D721Med (cell line): ENCODE measurements at places on chromosomes 7 and 10.

DNA sequence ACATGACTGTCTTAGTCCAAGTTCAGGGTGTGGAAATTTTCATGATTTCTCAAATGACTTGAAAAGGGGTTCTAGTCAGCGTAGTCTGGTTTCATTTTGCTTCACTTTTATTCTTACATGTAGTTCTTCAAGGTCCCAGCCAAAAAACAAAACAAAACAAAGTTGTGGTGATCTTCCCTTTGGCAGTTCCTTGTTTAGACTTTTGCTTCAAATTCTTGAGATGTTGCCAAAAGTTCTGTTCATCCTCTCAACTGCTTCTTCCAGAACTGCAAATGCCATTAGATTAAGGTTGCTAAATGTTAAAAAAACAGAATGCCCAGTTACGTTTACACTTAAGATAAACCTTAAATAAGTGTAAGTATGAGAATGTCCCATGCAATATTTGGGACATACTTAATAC lies 370.8 kb upstream of the LRRTM3 start:
- no peak for DNase-seq

DNA sequence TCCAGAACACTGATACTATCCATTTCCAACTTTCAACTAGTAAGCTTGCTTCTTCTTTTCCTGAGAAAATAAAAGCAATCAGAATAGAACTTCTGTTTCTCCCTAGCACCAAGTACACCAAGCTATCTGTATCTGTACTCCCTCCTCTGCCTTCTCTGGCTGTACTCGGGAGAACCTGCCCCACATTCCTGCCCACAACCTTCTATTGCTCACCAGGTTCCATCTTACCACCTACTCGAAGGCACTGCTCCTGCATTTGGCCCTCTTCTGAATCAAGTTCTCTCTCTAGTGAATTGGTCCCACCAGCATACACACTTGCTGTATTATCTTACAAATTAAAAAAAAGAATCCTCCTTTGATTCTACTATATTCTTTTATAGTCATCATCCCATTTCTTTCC lies 169.6 kb upstream of the PTN start:
- no peak for DNase-seq

DNA sequence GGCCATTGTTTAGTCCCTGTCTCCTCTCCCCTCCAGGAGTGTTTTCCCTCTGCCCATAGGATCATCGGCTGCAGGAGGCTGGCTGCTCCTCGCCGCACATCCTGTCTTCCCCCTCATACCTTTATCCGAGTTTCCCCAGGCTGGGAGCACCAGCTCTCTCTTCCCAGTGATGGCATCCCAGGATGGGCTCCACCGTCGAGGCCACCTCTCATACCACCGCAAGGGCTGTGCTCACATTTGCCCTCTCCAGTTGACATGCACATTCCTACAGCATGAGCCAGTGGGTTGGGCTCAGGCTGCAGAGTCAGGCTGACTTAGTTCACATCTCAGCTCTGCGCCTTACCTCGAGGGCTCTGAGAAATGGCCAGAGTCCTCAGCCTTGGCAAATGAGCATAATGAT lies 12.1 kb downstream of the HKDC1 start:
- no peak for DNase-seq

DNA sequence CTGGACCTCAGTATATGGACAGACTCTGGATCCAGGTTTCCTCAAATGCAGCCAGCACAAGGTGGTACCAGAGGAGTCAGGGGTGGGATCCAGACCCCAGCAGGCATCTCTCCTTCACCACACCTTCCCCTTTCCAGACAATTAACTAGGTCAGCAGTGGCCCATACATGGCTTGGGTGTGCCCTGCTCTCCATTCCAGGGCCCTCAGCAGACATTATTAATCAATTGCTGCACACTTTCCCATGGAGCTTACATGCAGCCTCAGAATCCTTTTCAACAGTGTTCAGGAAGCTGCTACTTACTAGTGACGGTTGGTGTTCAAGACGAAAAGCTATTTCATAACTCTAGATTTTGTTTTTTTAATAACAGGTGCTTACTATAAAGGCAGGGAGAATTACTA lies 6.0 kb downstream of the COL13A1 start:
- DNase-seq: no peak

GRCh38 chr10:62093863-62094291 lies 174.8 kb downstream of the RTKN2 start:
- no peak for DNase-seq

DNA sequence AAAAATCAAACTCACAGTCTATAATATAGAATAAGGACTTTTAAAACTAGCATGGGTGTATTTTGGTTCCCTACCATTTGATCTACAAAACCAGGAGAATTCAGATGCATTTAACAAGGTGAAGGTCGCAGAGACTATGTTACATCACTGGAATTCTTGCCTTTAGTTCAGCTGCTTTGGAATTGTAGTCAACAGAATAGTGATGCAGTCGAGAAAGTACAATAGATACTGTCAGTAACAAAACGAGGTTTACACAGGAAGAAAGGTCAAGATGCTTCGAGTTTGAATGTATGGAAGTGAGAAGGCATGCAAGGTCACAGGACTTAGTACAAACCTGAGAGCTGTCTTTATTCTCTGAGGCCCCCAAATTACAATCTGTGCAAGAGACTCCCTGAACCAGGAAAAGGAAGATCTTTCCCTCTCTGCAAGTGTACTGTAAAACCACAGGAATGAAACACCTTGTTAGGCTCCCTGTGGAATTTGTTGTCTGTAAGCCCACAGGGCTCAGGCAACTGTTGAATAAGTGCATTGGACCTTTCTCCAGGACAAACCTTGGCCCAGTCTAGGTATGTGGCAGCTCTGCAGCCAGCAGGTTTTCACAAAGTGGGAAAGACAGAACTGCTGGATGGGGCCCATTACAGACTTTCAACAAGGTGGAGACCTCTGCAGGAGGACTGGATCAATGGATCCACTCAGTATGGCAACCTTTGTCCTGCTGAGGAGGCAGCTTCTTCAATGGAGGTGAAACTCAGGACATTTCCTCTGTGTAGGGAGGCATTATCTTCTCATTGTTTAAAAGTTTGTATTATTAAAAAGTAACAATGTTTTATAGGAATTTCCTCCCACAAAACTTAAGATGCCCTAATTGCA lies 101.1 kb upstream of the GSDME start:
- DNase-seq: no peak

DNA sequence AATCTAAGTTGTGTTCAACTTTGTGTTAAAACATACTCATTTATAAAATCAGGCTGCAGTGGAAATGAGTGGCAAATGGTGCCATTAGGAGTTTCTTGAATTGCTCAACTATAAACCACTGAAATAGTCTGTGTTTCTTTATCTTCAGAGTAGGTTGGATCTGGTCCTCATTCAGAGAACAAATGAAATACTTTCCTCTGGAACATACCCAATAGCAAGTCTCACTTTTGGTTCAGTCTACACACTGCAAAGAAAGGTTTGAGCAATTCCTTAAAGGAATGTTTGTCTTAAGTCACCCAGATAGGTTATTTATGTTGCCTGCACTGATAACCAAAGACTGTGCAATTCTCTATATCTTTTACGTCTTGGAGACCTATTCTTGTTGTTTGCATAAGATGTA lies 62.5 kb downstream of the ABCB4 start:
- DNase-seq: no peak

- DNase-seq: no peak
Measured at GRCh38 chr10:78779339-78779955, 289.3 kb upstream of the ZMIZ1 start.

DNA sequence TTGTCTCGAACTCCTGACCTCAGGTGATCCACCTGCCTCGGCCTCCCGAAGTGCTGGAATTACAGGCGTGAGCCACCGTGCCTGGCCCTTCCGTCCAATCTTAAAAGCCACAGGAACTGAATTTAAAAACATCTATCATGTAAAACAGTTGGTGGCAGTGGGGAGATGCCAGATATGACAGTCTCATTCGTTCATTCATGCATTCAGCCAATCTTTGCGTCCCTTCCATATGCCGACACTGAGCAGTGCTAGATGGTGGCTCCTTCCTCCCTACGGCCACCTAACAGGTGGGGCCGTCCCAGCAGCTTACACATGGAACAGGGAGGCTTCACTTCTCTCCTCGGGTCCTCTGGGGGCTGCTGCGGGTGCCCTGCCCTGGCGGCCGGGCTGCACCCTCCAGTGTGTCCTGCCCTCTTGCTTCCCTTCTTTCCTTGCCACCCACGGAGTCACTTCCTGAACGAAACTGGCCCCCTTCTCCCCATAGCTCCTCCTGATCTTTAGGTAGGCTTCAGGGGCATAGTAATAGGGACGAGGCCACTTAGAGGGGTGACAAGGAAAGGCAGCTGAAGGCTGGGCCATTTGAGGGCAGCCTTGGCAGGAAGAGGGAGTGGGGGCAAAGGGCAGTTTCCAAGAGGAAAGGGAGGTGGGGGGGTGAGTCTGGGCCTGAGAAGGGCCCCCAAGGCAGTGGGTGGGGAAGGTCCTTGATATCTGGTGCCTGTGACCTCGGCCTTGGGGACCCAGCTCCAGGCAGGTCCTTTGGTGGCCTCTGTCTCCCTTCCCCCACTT lies 53.8 kb downstream of the PROSER2 start:
- no peak for DNase-seq

DNA sequence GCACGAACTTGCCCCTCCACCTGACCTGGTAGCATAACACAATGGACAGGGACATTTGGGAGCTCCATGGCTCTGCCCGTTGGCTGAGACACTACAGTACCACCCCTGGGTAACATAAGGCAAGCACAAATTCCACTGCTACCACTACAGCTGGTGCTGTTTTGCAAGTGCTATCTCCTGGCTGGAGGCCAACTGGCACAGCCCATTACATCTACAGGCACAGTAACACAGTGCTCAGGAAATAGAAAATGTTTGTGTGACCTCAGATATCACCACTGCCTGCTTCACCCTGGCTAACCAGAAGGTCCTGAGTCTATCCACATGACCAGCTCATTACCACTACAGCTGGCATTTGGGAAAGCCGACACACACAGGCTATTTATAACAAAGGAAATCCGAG lies 631.1 kb upstream of the MBL2 start:
- DNase-seq: no peak

DNA sequence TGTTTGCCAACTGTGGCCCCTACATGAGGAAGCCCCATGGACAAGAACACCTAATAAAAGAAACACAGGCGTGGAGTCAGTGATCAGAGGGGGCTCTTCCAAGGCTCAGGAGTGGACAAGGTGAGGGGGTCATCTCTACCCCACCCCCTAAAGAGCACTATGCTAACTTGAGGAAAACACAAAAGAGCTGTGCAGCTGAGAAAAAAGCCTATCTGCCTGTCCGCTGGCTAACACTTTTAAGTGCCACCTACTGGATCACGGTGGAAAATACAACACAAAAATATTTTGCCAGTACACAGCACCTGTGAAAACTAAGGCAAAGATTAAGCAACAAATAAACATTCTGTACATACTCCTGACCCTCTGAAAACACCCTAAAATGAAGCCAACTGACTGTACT lies 53.1 kb upstream of the COBL start:
- DNase-seq: no peak

GRCh38 chr10:15897287-15897686 lies 37.0 kb upstream of the MINDY3 start:
- DNase-seq: no peak

DNA sequence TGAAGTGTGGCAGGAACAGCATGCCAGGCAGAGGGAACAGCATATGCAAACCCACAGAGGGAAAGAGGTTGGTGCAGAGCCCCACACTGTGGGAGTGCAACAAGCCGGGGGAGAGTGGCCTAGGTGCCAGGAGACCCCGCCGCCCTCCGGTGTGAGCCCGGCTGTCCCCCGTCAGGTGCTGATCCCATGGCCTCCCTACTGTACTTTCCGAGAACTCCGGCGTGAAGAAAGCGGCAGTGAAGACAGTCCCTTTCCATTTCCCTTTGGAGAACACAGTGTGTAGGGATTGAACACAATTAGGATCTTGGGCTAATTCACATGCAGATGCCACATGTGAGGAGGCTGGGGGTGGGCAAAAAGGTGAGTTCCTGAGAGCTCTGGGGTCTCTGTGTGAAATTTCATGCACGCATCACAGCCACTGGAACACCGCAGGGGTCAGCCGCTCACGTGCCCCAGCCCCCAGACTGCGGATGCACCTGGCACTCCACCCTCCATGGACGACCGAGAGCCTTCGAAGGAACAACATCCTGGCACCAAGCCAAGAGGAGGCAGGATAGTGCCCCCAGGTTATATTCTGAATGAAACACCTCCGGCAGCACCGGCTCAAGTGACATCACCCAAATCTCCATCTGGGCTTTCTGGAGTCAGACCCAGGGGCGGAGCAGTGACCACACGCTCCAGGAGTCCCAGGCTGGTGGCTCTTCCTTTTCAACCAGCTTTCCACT lies 82.1 kb upstream of the PPP2R2D start:
- no peak for DNase-seq

- DNase-seq: no peak
Measured at GRCh38 chr10:6322805-6323204, 120.1 kb downstream of the PFKFB3 start.

- no peak for DNase-seq
Measured at GRCh38 chr7:81210137-81211064, 291.6 kb upstream of the SEMA3C start.

DNA sequence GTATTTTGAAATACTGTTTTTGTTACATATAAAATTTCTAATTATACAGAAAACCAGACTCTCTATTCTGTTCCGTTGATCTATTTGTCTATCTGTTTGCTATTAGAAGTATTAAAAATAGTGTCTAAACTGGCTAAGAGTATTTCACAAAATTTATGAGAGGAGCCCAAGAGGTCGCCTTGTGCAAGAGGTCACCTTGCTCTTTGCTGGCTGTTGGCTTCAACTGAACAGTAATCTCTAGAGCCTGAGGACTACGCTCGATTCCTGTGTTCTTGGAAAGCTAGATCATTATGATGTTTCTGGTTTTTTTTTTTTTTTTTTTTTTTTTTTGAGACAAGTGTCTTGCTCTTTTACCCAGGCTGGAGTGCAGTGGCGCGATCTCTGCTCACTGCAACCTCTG lies 428.6 kb downstream of the LRMDA start:
- no peak for DNase-seq

- no peak for DNase-seq
Measured at GRCh38 chr7:129159539-129159938, 15.0 kb downstream of the TSPAN33 start.

DNA sequence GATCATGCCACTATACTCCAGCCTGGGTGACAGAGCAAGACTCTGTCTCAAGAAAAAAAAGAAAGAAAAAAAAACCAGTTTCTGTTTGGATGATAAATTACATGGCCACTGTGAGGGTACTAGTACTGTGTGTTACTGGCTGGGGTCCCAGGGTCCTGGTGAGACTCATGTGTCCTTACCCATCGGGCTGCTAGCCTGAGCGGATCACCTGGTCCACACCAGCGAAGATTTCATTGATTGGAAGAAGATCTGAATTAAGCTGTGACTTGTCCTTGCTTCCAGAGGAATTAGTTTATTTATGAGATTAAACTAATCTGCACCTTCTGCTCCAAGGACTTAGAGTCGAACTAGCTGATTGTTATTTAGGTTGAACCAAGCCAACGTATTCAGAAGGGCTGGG lies 40.0 kb upstream of the BAMBI start:
- peak; percentile 29 for DNase-seq

- DNase-seq: no peak
Measured at GRCh38 chr7:47758546-47758945, 176.6 kb upstream of the TNS3 start.
